Mammary epithelial cell (primary cell): ENCODE measurements at places on chromosomes 4 and X. TPM values are rescaled to one million over a fixed set of nuclear protein-coding genes. Genes with fewer than 3 reads are reported as not detected.

DNA sequence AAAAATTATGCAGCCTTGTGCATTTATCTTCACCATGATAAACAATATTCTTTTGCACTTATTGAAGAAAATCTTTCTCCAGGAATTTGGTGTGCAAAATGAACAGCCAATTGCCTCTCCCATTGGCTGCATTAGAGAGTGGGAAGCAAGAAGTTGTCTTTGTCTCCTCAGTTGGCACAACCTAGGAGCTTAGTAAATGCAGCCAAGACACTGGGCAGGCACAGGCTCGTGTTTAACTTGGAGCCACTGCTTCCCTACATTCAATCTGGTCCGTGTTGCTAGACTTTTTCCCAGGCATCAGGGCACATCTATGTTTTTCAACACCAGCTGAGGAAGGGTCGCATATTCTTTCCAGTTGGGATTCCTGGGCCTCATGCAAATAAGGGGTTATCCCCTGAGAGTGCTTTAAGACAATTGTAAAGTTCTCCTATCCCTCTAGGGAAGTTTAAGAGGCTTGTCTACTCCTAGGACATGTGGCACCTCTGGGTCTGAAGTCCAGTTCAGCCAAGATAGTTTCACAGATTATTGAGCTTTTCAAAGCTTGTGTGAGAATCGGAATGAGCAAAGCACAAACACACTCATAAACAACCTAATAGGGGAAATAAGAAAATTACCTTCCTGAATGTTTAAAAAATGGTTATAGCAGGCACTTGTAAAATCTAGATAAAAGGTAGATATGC, 31.8 kb upstream of the SRD5A3 start:
- DNase-seq = no peak

GRCh38 chrX:9189286-9189685, 155.4 kb upstream of the FAM9B start:
- no peak for DNase-seq

DNA sequence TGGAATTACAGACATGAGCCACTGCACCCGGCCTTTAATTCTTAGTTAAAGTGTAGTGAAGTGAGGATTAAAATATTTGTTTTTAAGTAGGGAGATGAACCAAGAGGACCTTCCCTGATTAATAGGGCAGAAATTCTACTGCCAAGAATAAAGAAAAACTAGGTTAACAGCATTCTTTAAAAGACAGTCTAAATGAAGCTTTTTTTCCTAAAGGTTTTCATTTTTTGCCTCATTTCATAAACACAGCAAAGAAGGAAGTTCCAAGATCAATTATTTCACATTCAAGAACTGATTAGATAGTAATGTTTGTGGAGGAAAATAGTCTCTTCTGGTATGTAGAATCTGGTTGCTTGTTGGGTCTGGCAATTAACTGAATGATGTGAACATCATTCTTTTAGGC, 112.1 kb upstream of the ARSJ start:
- no peak for DNase-seq

DNA sequence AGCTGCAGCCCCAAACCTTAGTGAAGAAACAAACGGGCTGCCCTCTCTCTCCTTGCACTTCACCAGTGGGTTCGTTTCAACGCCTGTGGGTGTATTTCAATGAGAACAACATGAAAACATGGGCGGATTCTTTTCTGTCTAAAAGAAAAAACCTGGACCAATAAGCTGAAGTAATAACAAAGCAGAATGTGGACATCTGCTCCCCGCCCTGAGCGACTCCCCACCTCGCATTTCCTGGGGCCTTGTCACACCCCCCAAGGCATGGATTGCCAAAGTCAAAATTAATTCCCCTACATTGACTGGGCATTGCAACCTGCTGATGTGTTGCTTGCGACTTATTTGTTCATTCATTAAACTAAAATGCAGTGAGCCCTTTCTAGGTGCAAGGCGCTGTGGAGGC, 142.9 kb downstream of the BCOR start:
- no peak for DNase-seq

- DNase-seq = peak; percentile 53
Observed at GRCh38 chr4:48602222-48602621, 112.2 kb downstream of the ZAR1 start.

Gene PDZD4
- polyA plus RNA-seq = 0.23 TPM

Gene TMPRSS11B
- not detected for polyA plus RNA-seq

- peak; percentile 2 for DNase-seq
Observed at GRCh38 chr4:108247387-108248049, 78.8 kb upstream of the LEF1 start.

Gene SPOCK3
- polyA plus RNA-seq = not detected

DNA sequence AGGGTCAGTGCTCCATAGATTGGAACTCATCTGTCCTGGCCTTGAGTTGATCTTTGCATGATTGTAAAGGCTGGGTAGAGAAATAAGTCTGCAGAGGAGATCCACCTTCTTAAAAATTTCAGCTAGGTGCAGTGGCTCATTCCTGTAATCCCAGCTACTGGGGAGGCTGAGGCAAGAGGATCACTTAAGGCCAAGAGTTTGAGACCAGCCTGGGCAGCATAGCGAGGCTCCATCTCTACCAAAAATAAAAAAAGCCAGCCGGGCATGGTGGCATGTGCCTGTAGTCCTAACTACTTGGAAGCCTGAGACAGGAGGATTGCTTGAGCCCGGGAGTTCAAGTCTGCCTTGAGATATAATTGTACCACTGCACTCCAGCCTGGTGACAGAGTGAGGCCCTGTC, 476 bp upstream of the CXCR3 start:
- no peak for DNase-seq

- DNase-seq = no peak
Observed at GRCh38 chrX:102784550-102784949, 64.0 kb downstream of the GPRASP3 start.

Gene PDE6B
- polyA plus RNA-seq = not detected

Gene HGFAC
- not detected for polyA plus RNA-seq

DNA sequence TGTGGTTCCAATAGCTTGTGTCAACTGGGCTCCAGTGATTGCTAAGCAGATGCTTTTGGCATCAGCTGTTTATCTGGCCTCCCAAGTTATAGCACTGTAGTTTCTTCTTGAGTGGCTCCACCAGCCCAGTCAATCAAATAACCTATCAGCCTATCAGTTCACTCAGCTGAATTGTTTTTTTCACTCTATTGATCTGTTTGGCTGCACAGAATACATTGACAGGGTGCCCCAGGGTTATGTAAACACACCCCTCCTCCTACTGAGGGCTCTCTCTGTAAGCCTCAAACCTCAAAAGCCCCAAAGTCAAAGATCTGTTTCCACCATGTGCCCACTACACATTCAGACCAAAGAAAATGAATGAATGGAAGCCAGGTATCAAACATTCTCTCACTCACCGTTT, 214.0 kb downstream of the HS6ST2 start:
- no peak for DNase-seq

DNA sequence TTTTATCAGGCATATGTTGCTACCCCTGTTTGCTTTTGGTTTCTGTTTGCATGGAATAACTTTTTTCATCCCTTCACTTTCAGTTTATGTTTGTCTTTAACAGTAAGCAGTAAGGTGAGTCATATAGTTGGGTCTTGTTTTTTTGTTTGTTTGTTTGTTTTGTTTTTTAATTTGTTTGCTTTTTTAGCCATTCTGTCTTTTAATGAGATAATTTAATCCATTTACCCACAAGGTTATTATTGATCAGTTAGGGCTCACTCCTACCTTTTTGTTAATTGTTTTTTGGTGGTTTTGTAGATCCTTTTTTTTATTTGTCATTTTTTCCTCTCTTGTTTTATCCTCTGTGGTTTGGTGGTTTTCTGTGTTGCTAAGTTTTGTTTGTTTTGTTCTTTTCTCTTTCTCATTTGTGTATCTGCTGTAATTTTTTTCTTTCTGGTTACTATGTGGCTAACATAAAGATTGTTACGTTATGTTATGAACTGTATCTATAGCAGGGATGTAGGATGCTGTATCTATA, 379.5 kb upstream of the MAD2L1 start:
- DNase-seq = no peak

DNA sequence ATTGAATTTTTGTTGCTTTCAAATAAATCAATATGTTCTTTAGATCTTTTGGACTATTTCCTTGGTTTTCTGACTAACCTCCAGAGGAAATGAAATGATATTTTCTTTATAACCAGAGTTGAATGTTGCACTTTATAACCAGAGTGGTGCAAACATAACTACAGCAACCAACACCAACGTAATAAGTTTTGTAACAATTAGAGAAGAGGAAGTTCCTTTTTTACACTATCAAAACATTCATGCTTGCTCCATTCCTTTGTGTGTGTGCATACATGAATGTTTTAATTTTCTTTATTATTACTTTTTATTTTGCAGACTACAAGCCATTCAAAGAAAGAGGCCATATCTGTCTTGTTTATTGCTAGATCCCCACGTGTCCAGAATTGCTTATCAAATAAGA, 193.0 kb upstream of the PPP3CA start:
- no peak for DNase-seq

DNA sequence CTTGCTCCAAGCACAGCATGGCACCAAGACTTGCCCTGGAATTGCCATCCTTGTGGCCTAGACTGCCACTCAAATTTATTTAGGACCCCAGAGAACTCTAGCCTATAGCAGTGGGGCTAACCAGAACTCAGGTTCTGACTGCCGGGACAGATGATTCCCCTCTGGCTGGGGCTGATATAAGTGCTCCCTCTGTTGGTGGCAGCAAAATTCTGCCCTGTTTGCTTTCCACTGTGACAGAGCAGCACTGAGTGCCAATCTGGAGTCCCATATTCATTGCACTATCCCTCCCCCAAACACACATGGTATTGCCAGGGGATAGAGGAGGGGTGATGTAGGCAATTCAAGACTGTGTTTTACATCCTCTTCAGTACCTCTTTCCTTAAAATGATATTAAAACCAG, 1081.9 kb downstream of the FAT4 start:
- no peak for DNase-seq

DNA sequence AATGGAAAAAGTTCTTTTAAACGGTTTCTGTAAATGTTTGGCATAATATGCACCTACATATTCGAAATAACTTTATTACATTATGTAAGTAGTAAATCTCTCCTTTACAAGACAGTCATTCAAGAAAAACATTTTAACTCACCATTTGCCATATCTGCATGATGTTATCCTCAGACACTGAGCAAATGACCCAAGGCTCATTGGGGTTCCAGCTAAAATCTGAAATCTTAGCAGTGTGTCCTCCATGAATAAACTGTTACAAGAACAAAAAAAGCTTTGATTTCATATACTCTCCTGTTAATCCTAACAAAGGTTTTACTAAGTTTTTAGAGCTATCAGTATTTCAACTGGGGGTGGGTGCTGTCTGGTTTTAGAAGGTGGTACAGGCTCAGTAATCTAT, 24.5 kb downstream of the RBBP7 start:
- DNase-seq = no peak

- DNase-seq = peak; percentile 54
Observed at GRCh38 chr4:13322681-13323101, 161.4 kb downstream of the RAB28 start.

Gene FANCB
- polyA plus RNA-seq = 2.3 TPM

DNA sequence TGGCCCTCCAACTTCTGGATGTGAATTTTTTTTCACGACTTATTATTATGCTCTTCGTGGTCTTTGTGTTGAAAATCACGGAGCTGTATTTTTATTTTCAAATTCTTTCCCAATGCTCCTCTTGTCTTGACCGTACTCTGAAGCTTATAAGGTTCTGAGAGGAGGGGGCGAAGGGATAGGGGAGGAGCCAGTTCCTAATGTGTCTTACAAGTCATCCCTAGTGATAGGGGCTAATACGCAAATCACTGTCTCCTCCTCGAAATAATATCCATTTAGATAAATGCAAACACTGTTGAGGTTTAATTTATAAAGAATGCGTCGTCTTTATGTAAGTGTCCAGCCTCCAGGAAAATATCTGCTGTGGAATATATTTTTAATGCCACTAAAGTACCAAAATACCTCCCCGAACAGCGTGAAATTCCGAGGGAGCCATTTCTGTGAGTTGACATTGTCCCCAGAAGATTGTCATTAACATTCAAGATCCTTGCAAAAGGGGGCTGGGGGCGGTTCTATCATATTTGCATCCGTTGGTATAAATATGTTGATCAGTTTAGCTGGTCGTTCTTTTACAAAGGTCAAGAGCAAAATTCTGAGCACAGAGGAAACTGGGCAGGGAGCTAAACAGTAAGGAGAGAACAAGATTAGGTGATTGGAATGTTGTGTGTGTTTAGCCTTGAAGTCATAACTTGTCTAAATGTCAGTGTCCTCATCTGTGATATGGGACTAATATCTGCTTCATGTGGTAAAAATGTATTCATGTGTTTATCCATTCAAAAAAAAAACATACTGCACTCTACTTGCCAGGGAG, 3.7 kb upstream of the FAT1 start:
- DNase-seq = no peak

Gene MTTP
- 0.05 TPM for polyA plus RNA-seq

Gene PQBP1
- 78.3 TPM for polyA plus RNA-seq

DNA sequence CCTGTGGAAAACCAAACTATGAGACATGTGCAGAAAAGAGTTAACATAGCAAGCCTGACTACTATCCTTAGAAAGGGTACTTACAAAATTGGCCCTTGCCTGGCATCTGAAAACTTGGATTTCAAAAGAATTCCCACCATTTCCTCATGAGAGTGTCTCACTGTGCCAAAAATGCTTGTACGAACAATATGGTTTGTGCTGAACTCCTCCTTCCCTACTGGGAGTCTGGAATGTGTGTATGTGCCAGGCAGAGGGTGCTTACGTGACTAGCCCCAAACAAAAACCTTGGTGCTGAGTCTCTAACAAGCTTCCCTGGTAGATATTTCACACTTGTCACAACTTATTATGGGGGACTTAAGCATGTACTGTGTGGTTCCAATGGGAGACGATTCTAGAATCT, 81.7 kb upstream of the GIMD1 start:
- no peak for DNase-seq

GRCh38 chrX:9997524-9997923, 30.4 kb downstream of the CLDN34 start:
- DNase-seq = no peak

DNA sequence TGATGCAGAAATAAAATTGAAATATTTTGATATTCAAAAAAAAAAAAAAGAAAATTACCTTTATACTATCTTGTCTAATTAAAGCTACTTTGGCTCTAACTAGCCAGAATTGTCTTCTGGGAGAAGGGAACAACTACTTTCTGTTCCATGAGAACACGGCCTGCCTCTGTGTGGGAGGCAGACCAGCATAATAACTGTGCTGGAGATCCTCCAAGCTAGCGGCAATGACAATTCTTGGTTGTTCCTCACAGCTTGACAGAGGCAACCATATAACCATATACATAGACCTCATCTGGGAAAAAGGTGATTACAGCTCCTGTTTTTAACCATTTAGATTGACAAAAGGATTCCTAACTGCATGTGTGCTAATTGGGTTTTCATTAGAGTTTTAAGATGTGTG, 95.7 kb downstream of the RBMX2 start:
- no peak for DNase-seq

DNA sequence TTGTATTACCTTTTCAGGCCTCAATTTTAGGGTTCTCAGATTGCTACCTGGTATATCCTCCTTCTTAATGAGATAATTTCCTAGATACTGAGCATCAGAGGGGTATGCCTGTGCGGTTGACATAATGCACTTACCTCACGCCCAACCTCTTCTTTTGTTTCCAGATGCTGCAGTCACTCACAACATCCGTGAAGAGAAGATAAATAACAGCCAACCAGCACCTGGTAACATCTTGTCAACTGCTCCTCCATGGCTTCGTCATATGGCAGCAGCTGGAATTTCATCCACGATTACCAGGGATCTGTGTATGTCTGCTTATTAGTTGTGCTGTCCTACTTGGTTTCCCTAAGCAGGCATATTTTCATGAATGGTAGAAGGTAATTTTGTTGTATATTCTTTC, 16.7 kb downstream of the SAGE1 start:
- DNase-seq = no peak

GRCh38 chr4:19693936-19694570, 557.7 kb upstream of the SLIT2 start:
- no peak for DNase-seq

GRCh38 chr4:61294936-61295335, 94.8 kb downstream of the ADGRL3 start:
- DNase-seq = no peak
